CD4-positive, alpha-beta T cell treated with Interferon gamma for 1 hour (primary cell): ENCODE measurements at places on chromosomes 3 and 15.
A peak's percentile ranks its signal among the peaks of the same experiment; 100 is the strongest.

- DNase-seq: no peak
Observed at GRCh38 chr15:45795440-45796069, 160.7 kb downstream of the SQOR start.

DNA sequence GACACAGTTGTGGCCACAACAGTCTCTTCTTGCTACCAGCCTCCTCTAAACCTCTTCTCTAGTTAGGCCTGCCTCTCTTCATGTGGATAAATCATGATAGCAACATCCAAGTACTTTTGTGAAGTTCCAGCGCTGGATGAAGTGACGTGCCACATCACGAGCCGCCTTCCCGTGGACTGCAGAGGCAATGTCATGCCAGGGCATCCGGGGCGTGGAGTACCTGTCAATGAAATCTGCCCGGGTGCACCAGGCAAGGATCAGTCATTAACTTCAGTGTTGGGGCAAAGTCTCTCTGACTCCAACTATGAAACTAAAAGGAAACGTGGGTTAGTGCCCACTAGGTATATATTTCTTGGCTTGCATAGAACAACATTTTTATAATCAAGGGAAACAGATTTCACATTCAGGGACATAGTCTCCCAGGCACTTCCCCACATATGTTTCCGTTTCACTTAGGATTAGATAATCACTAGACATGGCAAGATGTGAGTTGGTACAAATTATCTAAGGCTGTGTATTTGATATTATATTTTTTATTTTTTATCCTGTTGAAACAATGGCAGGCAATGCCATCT lies 133.6 kb downstream of the PLD1 start:
- no peak for DNase-seq

GRCh38 chr3:16309558-16309957 lies 44.5 kb downstream of the OXNAD1 start:
- peak; percentile 41 for DNase-seq

DNA sequence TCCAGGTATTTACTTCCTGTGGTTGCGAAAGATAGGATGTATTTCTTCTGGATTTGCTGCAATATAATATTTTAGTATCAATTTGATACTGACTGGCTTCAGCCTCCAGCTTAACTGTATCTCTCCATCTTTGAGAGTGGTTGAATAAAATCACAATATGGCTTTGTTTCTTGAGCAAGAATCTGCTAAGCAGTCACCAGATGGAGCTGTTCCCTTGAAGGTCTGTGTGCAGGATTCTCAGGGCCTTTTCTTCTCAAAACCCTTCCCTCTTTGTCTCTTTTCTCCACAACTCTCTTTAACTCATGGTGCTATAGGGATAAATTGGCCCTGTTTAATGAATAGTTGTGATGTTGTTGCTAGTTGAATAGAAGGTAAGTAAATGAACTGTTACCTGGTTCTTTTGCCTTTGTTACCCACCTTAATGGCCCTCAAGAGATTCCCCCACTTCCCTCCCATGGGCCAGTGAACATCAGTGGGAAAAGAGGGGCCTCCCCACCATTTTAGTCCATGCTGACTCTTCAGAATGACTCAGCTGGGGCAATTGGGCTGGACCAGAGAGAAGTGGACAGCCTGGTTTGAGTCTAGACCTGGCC lies 34.8 kb upstream of the RAB6B start:
- no peak for DNase-seq

- peak; percentile 29 for DNase-seq
Observed at GRCh38 chr3:71066849-71067261, 516.7 kb downstream of the FOXP1 start.

DNA sequence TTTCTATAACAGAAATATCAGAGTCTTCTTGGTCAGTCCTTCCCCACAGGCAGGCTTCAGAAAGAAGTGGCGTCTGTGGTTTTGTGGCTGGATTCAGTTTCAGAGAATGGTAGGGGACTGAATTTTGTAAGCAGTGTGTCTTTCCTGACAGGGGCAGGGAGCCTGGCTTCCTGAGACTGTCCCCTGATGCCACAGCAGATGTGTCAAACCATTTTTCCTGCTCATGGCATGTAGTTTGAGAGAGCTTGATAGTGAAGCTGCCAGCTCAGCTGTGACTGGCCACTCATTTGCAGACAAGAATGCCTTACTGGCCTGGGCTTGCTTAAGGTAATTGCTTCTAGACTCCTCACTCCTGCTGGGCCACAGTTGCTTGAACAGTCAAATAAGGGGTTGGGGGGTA lies 26.4 kb downstream of the LARS2 start:
- no peak for DNase-seq

- DNase-seq: no peak
Observed at GRCh38 chr3:18111796-18112232, 313.3 kb downstream of the SATB1 start.

- no peak for DNase-seq
Observed at GRCh38 chr3:63092515-63092914, 185.6 kb upstream of the SYNPR start.

DNA sequence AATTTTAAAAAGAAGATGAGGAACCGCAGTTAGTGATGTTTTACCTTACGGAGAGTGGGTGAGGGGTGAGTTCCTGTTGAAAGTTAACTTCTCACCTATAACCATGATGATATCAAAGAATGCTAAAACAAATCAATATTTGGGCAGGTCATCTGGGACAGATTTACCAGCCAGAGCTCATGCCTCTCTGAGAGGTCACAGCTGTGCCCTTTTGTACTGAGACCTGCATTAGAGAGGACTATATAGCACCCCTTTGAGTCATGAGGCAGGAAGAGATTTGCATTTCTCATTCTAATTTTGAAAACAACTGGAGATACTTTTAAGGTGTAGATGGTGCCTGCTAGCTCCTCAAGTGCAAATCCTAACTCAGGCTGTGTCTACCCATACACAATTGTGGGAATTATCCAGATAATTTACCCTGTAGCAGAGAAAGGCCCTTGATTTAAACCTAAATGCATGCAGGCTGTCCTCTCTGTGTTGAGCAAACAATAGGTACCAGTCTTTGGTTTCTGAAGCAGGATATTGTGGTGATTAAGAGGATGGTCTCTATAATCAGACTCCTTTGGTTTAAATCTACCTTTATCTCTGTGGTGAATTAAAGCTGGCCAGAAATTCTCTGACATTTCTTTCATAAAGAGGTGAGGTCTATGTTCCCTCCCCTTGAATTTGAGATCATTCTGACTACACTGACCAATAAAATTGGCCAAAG lies 5.8 kb upstream of the TM4SF4 start:
- no peak for DNase-seq

DNA sequence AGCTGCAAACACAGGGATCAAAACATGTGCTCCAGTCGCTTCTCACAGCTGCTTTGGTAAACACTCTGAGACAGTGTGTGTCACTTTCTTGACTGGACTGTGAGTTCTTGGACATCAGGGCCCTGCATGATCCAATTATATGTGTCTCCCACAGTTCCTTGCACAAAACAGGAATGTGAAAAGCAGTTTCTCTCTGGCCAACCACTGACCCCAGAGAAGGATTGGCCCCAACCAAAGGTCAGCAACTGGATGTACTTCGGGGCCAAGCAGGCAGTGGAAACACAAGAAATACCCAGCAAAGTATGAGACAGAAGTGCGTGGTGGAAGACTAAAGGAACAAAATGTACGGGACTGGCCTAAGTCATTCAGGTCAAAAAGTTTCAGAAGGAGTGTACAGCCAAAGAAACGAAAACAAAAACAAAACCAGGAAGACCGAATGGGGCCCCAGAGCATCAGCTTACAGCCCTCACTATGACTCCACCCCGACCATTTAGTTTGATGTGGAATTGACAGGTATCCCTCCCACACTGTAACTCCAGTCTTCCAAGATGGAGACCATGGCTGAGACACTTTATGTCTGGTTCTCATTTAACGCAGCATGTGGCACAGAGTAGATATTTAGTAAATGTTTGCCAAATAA lies 76.7 kb upstream of the LPP start:
- DNase-seq: no peak

DNA sequence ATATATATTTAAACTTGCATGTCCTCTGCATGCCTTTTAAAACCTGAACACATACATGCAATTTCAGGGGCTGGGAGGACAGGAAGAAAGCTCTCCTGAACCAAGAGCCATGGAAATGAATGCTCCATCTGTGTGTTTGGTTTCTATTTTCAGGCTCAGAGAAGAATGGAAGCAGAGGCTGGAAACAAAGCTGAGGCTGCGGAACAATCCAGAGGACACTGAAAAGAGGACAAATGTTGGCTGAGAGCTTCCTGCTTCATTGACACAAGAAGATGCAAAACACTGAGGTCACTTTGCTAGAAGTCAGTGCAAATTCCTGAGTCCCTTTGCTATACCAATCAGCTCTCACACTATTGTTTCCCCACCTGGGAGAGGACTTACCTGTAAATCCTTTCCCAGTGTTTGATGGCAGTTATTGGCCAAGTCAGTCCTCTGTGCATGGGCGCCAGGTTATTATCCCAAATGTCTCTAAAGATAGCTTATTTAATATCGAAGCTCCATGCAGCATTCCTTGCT lies 12.7 kb downstream of the FAM240A start:
- DNase-seq: no peak

- no peak for DNase-seq
Observed at GRCh38 chr15:33808720-33809457, 159.4 kb upstream of the CHRM5 start.

DNA sequence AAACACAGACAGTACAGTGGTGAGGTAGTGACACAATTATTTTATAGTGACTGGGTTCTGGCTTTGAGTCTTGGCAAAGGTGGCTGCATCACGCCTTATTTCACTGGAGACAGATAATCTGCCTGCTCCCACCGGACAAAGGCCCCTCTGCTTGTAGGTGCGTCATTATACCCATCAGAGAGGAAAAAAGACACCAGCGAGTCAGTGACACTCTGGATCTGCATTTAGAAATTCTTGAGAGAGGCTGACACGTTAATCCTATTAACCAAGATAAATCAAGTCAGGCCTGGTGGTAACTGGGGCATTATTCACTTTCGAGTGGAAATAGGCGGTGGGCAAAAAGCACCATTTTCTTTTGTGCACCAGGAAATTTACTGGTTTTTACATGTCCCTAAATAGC lies 76.2 kb downstream of the NR2F2 start:
- no peak for DNase-seq

DNA sequence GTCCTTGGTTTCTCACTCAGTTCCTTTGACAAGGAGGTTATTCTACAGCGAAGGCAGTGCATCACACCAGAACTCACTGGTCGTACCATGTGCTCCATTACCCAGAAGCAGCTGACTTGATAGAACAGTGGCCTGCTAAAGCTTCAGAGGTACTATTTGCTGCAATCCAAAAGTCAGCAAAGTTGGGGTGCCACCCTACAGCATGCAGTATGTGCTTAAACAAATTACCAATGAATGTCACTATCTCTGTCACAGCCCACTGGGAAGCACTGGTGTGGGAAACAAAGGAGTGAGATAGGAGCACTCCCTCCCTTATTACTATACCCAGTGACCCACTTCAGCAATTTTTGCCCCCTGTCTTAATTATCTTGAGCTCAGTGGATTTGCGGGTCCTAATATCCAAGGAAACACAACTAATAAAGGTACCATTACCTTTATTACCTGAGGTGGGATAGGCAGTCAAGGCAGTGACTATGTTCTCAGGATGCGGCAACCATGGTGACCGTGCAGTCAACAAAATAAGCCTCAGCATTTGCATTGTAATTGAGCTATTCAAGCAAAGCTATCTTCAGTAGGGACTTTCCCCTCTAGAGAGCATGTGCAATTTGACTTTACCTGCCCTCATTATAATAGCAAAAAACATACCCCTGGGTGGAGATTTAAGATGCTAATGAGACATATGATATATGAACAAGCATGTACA lies 199.4 kb downstream of the OCA2 start:
- DNase-seq: no peak
